ENCODE measurements at places on chromosomes 6 and 20.

GRCh38 chr6:117861545-117861944, 45.5 kb upstream of the SLC35F1 start:
- no peak for DNase-seq

- peak; percentile 68 for DNase-seq
Measured at GRCh38 chr20:46058599-46059281, 29.7 kb downstream of the SLC12A5 start.

GRCh38 chr6:157171801-157172200, 151.5 kb downstream of the TMEM242 start:
- no peak for DNase-seq

DNA sequence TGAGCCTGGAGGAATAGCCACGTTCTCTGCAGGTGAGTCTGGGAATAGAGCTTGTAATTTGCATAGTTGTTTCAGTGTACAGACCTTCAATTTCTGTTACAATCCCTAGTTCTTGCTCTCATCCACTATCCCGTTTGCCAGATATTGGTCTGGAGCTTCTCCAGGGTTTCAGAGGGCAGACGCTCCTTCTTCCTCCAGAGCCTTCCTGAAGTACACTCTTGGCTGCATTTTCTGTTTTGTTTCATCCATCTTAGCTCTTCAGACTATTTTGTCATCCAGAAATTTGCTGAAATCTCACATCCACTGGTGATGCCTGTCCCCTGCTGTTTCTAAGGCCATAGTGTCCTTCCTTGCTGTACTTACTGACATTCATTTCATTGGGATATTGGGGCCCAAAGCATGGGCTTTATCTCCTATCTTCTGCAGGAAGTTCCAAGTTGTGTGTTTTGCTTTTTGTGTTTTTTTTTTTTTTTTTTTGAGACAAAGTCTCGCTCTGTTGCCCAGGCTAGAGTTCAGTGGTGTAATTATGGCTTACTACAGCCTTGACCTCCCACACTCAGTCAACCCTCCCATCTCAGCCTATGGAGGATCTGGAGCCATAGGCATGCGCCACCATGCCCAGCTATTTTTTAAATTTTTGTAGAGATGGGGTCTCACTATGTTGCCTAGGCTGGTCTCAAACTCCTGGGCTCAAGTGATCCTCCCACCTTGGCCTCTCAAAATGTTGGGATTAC, 18.7 kb downstream of the CDS2 start:
- no peak for DNase-seq

GRCh38 chr6:156080371-156080770, 624.7 kb upstream of the NOX3 start:
- no peak for DNase-seq

DNA sequence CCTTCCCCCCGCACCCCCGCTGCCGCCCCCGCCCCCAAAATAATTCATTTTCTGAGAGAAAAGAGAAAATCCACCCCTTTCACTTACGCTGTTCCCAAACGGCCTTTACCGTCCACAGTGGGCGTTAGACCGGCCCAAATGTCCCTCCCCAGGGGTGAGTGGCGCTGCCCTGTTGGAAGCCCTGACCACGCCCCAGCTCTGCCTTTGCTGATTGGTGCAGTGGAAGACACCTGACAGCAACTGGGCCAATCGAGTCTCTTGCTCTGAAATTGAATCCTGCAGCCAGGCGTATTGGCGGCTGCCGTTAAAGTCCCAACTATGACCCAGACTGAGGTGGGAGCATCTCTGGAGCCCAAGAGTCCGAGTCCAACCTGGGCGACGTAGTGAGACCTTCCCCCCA, 15.7 kb downstream of the ZFP64 start:
- no peak for DNase-seq
